ENCODE measurements at places on chromosomes 2 and 18.

- DNase-seq = no peak
- H3K4me3 ChIP-seq = no peak overlapping the region
- no peaks in the 10 kb centered on the region for H3K36me3 ChIP-seq
- no peaks in the 10 kb centered on the region for H3K4me1 ChIP-seq
Observed at GRCh38 chr2:138919120-138919747, 139.0 kb upstream of the NXPH2 start.

DNA sequence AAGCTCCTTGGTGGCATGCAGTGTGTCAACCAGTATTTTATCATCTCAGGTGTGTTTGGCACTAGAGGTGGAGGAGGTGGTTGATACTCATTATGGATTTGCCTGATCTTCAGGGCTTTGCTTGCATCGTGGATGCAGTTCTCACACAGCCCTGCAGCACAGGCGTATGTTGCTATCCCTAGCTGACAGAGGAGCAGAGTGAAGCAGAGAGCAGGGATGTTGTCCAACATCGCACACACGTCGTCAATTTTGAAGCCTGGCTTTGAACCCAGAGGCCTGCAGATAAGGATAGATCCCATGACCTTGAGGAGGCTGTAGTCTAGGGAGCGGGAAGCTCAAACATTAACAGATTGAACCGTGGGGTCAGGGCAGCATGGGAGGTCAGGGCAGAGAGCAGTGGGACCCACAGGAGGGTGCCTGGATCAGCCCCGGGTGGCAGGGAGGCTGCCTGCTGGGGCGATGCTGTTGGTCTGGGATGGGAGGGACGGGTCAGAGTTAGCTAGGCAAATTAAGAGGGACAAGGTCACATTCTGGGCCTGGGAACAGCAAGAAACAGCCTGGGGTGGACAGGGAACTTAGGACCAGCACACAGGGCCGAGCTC, 4.2 kb downstream of the RNF144A start:
- peaks cover 18% of the 10 kb centered on the region for H3K36me3 ChIP-seq
- no peak for DNase-seq
- H3K4me3 ChIP-seq = peak overlapping the region; percentile 5
- H3K27ac ChIP-seq = peak overlapping the region; percentile 16

GRCh38 chr2:167943897-167944296, 303.5 kb downstream of the STK39 start:
- no peak overlapping the region for H3K27ac ChIP-seq
- no peaks in the 10 kb centered on the region for H3K36me3 ChIP-seq
- H3K27me3 ChIP-seq = no peaks in the 10 kb centered on the region
- no peaks in the 10 kb centered on the region for H3K4me1 ChIP-seq
- no peak for DNase-seq

DNA sequence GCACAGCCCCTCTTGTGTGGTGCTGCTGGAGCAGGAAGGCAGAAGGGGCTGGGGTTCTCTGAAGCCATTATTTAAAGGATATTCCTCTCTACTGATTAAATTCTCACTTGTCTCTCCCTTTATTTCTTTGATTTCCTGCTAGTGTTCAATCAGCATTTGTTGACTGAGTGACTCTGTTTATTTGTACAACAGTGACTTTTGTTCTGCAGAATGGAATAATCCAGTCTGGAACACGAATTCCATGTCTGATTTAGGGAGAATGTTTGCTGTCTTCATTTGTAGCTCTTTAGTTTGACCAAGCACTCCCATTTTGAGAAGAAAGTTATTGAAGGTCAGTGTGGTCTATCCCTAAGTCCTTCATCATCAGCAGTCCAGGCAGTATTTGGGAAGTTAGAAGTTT, 141.2 kb downstream of the SETBP1 start:
- H3K4me3 ChIP-seq = no peak overlapping the region
- peaks cover 20% of the 10 kb centered on the region for H3K36me3 ChIP-seq
- H3K27ac ChIP-seq = no peak overlapping the region
- no peak for DNase-seq
- peaks cover 8% of the 10 kb centered on the region for H3K27me3 ChIP-seq
- H3K4me1 ChIP-seq = peaks cover 19% of the 10 kb centered on the region

DNA sequence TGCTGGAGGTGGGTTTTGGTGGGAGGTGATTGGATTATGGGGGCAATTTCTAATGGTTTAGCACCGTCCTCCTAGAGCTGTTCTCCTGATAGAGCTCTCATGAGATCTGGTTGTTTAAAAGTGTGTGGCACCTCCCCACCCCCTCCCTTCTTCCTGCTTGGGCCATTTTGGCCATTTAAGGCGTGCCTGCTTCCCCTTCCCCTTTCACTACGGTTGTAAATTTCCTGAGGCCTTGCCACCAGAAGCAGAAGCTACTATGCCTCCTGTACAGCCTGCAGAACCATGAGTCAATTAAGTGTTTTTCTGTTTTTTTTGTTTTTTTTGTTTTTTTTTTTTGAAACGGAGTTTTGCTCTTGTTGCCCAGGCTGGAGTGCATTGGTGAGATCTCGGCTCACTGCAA, 335.7 kb upstream of the HS6ST1 start:
- H3K27ac ChIP-seq = no peak overlapping the region
- H3K27me3 ChIP-seq = peaks cover 19% of the 10 kb centered on the region
- DNase-seq = no peak
- H3K36me3 ChIP-seq = no peaks in the 10 kb centered on the region
- peaks cover 5% of the 10 kb centered on the region for H3K4me1 ChIP-seq

DNA sequence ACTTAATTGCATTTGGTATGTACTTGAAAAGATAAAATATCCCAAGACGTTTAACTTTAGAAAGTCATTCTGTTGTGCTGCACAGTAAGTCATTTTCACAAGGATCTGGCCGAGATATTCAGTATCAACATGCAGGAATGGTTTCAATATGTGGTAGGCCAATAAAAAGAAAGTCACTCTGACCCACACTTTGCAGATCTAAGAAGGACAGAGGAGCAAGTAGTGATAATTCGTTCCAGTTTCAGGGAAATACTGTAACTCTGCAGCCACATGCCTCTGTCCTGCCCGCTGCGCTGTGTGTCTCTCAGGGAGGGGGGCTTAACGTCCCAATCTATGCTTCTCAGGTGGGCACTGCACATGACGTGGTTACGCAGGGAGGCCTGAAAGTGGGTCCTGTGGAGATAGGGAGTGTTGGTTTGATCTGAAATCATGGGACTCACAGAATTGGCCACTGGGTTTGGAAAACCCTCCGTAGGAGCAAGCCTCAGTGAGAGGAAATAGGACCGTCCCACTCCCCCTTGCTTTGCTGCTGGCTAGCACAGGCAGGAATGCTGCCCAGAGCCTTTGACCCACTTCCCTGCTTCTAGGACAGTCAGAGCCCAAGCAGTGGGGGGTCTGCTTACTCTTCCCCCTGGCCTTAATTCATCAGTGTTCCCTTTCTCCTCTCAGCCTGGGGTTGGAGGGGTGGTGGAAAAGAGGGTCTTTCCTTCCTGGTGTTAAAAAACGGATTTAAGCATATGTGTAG, 314.7 kb upstream of the SPRED2 start:
- H3K27ac ChIP-seq = no peak overlapping the region
- H3K4me3 ChIP-seq = no peak overlapping the region
- H3K36me3 ChIP-seq = no peaks in the 10 kb centered on the region
- no peaks in the 10 kb centered on the region for H3K4me1 ChIP-seq
- peaks cover 6% of the 10 kb centered on the region for H3K27me3 ChIP-seq
- no peak for DNase-seq

GRCh38 chr18:42412281-42412680, 457.2 kb downstream of the PIK3C3 start:
- no peaks in the 10 kb centered on the region for H3K27me3 ChIP-seq
- H3K36me3 ChIP-seq = no peaks in the 10 kb centered on the region
- no peak overlapping the region for H3K27ac ChIP-seq
- no peaks in the 10 kb centered on the region for H3K4me1 ChIP-seq

- no peak overlapping the region for H3K4me3 ChIP-seq
- H3K4me1 ChIP-seq = peaks cover 12% of the 10 kb centered on the region
- no peak overlapping the region for H3K27ac ChIP-seq
- no peak for DNase-seq
- no peaks in the 10 kb centered on the region for H3K36me3 ChIP-seq
Observed at GRCh38 chr2:47299555-47299954, 103.4 kb upstream of the MSH2 start.

DNA sequence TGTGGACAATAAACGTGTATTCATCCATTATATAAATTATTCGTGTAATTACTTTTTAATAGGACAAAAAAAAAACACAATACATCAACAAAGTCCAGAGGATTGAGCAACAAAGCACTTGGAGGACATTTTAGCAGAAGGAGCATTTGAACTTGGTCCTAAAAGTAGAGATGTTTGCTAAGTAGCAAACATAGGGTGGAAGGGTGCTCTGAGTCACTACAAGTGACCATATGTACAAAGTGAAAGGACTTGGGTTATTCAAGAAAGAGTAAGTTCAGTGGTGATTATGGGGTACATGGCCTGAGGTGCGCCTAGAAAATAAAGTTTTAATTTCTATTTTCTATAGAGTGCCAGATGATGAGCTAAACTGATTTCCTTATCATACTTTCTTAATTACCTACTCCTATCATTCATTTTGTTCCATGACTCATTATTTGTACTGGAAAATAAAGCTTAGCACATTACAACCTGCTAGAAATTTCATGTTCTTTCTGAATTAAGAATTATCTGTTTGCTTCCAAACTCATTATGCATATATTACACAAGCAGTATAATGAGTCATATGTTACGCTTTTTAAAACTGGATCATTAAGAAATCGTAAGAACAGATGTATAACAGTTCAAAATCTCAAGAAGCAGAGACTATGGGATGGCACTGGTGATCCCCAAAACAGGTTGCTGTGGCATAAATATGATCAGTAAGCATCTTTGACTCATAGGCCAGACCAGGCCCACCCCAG, 13.1 kb upstream of the PPP1R1C start:
- H3K27me3 ChIP-seq = peaks cover 6% of the 10 kb centered on the region
- H3K4me3 ChIP-seq = no peak overlapping the region
- no peaks in the 10 kb centered on the region for H3K4me1 ChIP-seq
- no peak overlapping the region for H3K27ac ChIP-seq
- DNase-seq = no peak
- H3K36me3 ChIP-seq = no peaks in the 10 kb centered on the region

GRCh38 chr2:132496555-132496954, 80.0 kb downstream of the GPR39 start:
- H3K27ac ChIP-seq = no peak overlapping the region
- H3K4me3 ChIP-seq = no peak overlapping the region
- no peak for DNase-seq
- no peaks in the 10 kb centered on the region for H3K4me1 ChIP-seq
- no peaks in the 10 kb centered on the region for H3K36me3 ChIP-seq
- H3K27me3 ChIP-seq = no peaks in the 10 kb centered on the region

DNA sequence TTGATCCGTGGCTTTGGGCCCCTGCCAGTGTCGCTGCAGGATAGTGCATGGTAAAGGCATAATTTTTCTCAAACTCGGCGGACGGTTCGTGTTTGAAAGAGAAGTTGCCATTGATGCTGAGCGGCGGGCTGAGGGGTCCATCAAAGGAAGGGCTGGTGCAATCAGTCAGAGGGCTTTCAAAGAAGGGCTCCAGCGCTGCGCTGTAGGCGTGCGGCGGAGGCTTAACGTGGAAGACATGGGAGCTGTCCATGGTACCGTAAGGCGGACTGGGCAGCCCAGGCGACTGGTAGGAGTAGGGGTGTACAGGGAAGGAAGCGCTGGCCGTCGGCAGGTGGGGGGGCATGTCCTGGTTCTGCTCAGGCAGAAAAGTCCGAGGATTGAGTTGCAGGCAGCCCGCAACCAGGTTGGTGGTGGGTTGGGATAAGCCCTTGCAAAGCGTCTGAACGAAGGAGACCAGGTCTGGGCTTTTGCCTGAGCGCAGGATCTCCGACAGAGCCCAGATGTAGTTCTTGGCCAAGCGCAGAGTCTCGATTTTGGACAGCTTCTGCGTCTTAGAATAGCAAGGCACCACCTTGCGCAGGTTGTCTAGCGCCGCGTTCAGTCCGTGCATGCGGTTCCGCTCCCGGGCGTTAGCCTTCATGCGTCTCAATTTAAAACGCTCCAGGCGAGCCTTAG, 2.3 kb downstream of the NEUROD1 start:
- H3K4me1 ChIP-seq = peaks cover 40% of the 10 kb centered on the region
- peak; percentile 61 for DNase-seq
- peaks cover 9% of the 10 kb centered on the region for H3K36me3 ChIP-seq
- H3K27ac ChIP-seq = peak overlapping the region; percentile 85
- peak overlapping the region; percentile 22 for H3K4me3 ChIP-seq

DNA sequence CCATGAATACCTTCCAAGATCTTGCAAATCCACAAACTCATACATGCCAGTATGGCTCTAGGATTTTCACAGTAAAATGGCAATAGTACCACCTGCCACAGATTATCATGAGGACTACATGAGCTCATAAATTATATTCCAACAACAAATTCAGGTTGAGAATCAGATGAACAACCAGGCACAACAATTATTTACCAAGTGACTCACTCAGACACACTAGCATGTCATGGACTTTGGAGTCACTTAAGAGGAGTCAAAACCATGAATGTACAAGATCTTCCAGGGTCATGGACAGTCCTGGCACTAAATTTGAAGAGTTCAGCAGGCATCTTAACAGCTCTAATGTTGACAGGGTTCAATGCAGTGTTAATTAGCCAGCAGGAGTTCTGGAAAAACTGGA, 34.4 kb upstream of the BZW1 start:
- no peak for DNase-seq
- H3K36me3 ChIP-seq = peaks cover 4% of the 10 kb centered on the region
- H3K4me3 ChIP-seq = no peak overlapping the region

GRCh38 chr2:181847198-181847556, 44.4 kb upstream of the ITPRID2 start:
- H3K4me3 ChIP-seq = no peak overlapping the region
- no peak overlapping the region for H3K27ac ChIP-seq
- H3K27me3 ChIP-seq = peaks cover 12% of the 10 kb centered on the region
- peaks cover 5% of the 10 kb centered on the region for H3K4me1 ChIP-seq
- H3K36me3 ChIP-seq = no peaks in the 10 kb centered on the region

DNA sequence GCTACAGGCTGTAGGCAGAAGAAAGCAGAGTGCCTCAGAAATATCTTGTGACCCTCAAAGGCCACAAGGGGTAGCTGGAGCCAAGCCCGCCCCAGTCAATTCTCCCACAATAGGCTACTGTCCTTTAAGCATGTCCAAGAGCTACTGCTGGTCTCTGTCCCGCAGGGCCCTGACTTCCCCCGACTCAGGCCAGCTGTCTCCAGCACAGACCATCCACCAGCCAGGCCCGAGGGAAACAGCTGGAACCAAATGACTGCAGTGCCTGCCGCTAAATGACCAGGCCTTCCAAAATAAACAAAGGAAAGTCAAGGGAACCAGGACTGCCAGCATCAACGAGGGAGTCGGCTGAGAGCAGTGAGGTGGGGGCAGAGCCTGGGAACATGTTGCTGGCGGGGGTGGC, 36.7 kb downstream of the MCFD2 start:
- H3K27ac ChIP-seq = no peak overlapping the region
- H3K4me1 ChIP-seq = no peaks in the 10 kb centered on the region
- no peaks in the 10 kb centered on the region for H3K36me3 ChIP-seq

- H3K36me3 ChIP-seq = no peaks in the 10 kb centered on the region
- peaks cover 4% of the 10 kb centered on the region for H3K27me3 ChIP-seq
- no peak for DNase-seq
- peaks cover 51% of the 10 kb centered on the region for H3K4me1 ChIP-seq
- H3K27ac ChIP-seq = peak overlapping the region; percentile 76
Observed at GRCh38 chr2:9710311-9710710, 79.5 kb upstream of the YWHAQ start.
